Stimulated activated CD4-positive, alpha-beta T cell treated with anti-CD3 and anti-CD28 coated beads, Interleukin-1b, Interleukin-23, amount 100 ng/mL, for 48 hours (primary cell): ENCODE measurements at places on chromosomes 4 and X.

DNA sequence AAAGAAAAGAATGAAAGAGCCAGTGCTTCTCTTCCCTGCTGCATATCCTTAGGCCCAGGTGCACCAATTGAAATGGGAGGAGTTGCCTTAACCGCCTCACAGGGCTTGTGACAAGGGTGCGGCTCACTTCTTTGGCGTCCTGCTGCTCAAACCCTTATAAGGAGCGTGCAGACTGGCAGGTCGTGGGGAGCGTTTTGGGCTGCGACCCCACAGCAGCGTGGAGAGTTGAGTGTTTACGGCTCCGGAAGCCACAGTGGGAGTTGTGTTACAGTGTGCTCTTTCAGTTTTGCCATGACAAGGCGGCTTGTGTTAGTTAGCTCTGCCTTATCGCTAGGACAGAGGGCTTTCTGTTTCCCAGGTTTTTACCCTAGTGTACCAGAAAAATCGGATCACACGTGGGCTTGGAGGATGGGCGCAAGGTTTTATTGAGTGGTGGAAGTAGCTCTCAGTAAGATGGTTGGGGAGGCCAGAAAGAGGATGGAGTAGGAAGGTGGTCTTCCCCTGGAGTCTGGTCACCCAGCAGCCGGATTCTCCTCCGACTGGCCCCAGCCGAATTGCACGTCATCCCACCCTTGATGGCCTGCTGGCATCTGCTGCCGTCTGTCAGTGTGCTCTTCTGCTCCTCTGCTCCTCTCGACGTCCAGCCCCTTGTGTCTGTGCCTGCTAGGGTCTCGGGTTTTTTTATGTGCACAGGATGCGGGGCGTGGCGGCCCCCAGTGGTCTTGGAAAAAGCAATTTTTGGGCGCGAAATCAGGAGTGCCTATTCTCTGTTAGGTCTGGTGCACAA is 718.9 kb downstream of the ARAP2 start:
- DNase-seq, result no peak

DNA sequence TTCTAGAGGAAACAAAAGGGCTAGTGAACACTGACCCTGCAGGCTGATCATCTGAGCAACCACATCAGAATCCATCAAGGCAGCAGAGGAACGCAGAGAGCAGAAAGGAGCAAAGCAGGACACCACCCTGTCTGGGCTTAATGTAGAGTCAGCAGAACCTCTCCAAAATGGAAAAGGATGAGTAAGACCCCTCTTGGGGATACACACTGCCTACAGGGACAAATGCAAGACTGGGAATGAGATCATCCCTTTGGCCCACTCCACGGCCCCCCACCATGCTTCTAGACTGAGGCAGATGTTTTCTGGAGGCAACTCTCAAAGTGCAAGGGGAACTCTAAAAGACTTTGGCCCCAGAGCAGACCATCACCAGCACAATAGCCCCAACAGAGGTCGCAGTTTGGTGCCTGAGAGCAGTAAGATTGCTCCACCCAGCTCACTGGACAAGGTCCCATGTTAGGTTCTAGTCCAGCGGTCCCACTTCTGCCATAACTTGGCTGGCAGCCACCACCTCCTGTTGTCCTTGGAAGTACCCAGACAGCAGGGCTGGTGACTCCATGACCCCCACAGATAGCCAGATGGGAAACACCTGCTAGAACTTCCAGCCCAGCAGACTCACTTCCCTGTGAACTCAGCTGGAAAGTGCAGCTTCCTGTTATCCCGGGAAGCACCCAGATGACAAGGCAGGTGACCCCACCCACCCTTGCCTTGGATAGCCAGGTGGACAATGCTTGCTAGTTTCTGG is 372.7 kb downstream of the INPP4B start:
- DNase-seq, result no peak

- DNase-seq, result no peak
Measured at GRCh38 chr4:124085561-124086180, 626.9 kb downstream of the ANKRD50 start.

DNA sequence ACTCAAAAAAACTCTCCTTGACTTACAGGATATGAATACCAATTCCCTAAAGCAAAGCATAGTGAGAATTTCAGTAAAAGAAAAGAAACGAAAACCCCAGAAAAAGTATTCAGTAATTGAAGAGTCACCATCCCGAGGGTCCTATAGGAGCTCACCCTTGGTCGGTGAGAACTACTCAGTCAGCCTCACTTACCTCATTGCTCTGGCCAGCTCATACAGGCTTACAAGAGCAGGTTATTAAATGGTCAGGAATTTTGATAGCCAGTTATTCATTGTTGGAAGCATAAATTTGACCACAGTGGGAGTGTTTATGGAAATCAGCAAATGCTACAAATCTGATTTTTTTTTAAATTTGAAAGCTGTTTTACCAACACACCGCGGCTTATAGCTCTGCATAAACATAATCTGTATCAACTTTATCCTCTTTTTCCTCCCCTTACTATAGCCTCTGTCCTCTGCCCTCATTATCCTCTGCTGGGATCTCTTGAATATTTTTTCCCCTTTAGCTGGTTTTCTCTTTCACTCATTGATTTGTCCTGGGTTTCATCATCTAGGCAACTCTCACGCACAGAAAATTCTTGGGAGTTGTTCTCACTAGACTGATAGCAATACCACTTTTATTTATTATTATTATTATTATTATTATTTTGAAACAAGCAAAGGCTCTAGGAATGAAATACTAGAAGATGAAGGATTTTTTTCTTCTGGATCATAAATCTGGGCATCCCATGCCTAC is 11.0 kb upstream of the CXCL2 start:
- DNase-seq, result no peak

GRCh38 chrX:54926978-54927377 is 6.4 kb downstream of the TRO start:
- DNase-seq, result no peak

DNA sequence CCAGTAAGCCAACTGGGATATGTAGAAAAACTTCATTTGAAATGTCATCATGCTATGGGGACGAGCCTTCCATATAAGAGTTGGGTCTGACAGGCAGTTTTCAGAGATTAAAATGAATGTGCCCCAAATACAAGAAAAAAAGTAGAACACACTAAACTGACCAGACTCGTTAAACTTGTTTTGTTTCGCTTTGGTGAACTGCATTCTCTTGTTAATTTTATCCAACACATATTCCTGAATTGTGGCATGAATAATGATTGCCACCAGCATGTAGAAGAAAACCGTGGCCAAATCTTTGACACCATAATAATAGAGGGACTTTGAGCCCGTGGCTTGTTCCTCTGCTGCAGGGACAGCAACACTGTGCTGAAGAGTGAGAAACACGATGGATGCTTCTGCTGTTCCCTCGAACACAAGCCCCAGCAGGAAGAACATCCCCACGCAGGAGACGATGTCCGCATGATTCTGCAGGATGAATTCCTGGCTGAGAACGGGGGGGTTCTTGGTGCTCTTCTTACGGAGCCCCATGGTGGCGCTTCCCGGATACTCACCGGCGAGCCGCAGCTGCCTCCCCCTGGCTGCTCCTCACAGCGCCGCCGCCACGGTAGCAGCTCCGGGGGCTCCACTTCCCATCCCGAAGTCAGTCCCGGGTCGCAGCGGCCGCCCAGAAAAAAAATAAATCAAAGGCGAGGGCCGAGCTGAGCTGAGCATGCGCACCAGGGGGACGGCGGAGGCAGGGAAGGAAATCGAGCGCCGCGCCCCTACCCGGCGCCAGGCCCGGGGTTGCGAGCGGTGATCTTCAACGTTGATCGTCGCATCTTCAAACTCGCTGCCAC is at the start of gene TRAM1L1:
Gene TRAM1L1, minus strand, starts transcription at position 711 of the 836 bp plus-strand sequence. Its CDS starts 183 bp downstream, at position 528.
- peak; percentile 15 for DNase-seq

DNA sequence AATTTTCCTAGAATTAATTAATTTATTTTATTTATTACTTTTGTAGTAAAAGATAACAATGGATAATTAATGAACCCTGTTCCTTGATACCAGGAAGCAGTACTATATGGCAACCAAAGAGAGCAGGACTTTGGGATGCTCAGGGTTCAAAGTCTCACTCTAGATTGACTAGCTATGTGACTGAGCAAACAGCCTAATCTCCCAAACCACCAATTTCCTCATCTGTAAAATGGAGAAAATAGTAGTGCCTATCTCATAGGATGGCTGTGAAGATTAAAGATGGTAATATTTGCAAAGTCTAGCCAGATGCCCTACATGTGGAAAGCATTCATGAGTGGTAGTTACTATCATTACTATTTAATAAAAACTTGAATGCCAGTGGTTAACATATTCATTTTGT is 97.6 kb downstream of the PRDM5 start:
- DNase-seq, result no peak

DNA sequence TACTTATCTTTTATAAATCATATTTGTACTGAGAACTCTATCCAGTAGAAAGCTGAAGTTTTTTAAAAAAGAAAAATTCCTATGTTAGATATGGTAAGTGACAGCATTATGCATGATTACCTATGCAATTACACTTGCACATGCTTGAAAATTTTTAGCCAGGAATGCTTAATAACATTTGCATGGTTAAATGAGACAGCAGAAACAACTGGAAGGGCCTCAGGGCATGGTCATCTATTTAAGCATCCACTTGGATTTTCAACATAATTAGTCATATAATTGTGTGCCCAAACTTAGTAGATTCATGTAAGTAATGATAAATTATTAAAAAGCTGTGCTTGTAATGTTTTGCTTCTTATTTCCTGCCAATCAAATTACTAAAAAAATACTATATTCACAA is 151.9 kb downstream of the TTC29 start:
- DNase-seq, result no peak

- DNase-seq, result no peak
Measured at GRCh38 chr4:67035986-67036385, 509.3 kb downstream of the CENPC start.

DNA sequence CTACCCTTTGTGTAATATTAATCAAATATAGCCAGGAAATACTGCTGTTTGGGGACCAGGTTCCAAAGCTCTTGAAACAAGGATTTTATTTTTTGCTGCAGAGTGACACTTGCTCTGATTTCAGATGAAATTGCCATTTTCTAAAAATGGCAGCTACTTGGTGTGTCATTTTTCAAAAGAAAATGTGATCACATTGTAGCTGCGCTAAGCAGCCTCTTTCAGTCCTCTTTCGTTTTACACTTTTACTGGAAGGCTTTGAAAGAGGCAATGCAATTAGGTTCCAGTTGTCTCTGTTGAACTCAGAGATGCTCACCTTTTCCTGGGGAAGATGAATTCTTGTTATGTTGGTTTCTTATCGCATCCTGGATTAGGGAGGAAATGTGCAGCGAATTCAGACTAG is 85.1 kb downstream of the CT47B1 start:
- no peak for DNase-seq

- DNase-seq, result no peak
Measured at GRCh38 chr4:7694324-7694723, 245.3 kb downstream of the AFAP1 start.

DNA sequence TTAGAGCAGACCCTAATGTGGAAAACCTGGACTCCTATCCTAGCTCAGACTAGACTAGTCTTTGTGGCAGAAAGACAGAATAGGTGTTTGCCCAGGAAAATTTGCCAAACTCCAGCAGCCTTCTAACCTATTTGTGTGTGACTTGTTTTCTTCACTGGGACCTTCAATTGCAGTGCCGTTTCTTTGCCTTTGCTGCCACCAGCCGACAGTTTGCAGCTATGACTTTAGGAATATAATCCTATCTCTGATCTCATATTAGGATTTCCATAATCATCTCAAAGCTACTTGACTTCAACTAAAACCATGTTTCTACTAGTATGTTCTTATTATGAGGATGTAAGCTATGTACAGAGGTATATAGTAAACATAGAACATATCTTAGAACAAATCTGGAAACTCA is 60.2 kb upstream of the PGAM4 start:
- no peak for DNase-seq

- no peak for DNase-seq
Measured at GRCh38 chrX:77440330-77440729, 6.9 kb upstream of the FGF16 start.

GRCh38 chrX:45751156-45751555 is 550.5 kb upstream of the DIPK2B start:
- no peak for DNase-seq

- no peak for DNase-seq
Measured at GRCh38 chr4:55016131-55016530, 109.3 kb downstream of the KDR start.

GRCh38 chrX:78658845-78659744 is at the start of gene RTL3:
TSS of gene RTL3 (minus strand) at chrX:78659328. CDS start at chrX:78658420, 908 bp downstream.
- no peak for DNase-seq

GRCh38 chr4:155765149-155765548 is 6.3 kb downstream of the GUCY1B1 start:
- no peak for DNase-seq

DNA sequence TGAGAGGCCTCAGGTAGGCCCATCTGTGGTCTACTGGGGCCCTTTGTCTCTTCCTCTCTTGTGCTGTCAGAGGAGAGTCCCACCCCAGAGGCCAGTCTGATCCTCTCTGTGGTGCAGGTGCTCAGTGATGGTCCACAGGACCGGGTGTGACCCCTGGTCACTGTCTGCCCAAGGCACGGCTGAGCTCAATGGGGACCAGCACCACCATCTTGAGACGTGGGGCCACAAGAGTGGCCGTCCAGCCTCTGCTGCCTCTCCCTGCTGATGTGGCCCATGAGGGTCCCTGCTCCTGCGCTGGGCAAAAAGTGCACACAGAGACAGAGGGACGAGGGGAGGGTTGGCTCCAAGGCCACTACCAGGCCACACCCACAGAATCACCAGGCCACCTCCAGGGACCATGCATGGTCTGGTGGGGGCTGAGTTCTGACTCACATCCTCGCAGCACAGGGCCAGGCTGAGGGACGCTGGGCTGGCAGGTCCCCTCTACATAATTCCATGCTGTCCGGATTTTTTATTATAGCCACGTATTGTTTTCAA is 88.3 kb downstream of the FAM53A start:
- no peak for DNase-seq

GRCh38 chr4:98659741-98660462 is 1.5 kb upstream of the TSPAN5 start:
- DNase-seq, result no peak

DNA sequence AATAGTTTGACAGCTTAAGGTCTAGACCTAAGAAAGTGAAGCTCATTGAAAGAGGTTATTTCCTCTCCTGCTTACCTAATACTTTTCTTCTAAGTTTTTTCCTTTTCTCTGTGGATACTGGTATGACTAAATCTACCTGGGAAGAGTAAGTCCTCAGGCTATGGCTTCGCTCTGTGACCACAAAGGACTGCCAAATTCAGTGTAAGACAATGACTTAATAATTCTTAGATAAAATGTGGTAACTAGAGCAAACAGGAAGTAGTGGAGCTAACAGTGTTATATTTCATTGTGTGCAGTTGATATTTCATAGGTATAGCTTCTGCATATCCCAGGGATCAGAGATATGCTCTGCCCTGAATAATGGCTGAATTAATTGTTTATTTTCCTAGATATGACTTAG is 418.9 kb downstream of the CCSER1 start:
- DNase-seq, result no peak

GRCh38 chr4:137794764-137795254 is 262.5 kb upstream of the PCDH18 start:
- no peak for DNase-seq

- DNase-seq, result no peak
Measured at GRCh38 chr4:41102414-41103092, 111.8 kb downstream of the APBB2 start.
